Activated CD8-positive, alpha-beta memory T cell treated with anti-CD3 and anti-CD28 coated beads for 4 hours (primary cell): ENCODE measurements at places on chromosomes 7 and 10.

DNA sequence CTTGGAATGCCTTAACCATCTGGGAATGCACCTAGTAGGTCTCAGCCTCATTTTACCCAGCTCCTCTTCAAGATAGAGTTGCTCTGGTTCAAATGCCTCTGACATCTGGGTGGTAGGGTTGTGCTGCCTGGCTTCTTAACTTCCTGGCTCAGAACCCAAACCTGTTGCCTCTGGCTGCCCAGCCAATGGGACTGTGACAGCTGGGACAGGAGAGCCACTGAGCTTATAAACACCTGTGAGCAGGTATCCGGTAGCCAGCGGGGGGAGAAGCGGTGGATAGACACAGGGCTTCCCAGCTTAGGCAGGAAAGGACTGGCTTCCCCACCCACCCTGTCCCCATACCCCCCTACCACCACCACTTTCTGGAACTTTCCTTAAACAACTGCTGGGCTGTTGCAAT is 115.8 kb upstream of the CARD11 start:
- DNase-seq = no peak

- DNase-seq = no peak
These were observed 41.6 kb downstream of the NEBL start for GRCh38 chr10:20855398-20856038.

GRCh38 chr7:44073664-44074348 is 8.4 kb upstream of the PGAM2 start:
- peak; percentile 46 for DNase-seq

DNA sequence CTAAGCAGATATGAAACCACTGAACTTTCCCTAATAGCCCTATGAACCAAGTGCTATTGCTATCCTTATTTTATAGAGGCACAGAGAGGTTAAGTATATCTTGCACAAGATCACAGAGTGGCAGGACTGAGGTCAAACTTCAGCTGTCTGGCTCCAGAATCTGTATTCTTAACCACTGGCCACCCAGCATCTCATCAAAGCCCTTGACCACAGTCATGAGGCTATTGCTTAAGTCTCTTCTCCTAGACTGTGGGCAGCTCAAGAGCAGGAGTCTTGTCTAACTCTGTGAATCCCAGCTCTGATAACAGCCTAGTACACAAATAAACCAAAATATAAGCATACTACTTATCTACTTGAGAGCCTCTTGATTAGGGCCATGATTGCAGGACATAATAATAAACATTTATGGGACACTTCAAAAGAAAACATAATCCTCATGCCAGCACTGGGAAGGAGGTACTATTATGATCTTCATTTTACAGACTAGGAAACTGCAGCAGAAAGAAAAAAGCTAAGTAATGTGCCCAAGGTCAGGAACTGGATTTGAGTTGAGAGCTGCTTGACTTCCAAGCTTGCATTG is 22.4 kb upstream of the SMC3 start:
- DNase-seq = no peak

DNA sequence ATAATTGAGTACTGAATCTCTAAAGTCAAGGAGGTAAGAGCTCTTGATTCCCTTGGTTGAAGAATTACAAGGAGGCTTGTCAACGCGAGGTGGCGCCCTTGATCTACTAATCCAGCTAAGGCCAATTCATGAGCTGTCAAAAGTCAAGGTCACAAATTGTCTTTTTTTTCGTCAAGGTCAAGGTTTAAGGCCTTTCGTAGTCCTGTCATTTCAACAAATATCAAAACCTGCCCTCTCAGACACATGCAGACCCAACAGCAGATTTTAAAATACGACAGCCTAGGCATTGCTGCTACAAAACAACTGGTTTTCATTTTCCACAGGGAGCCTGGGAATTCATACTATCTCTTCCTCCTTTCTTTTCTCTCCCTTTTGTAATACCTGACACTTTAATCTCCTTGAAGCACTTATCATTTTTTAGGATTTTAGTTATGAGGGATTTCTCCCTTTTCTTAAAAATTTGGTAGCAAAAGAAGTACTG is 3.6 kb downstream of the HOXA13 start:
- DNase-seq = peak; percentile 71

- no peak for DNase-seq
These were observed 18.6 kb downstream of the LRMDA start for GRCh38 chr10:75450075-75450445.

- no peak for DNase-seq
These were observed 372.3 kb upstream of the NRP1 start for GRCh38 chr10:33706746-33707145.

GRCh38 chr7:37405603-37406122 is 43.0 kb downstream of the ELMO1 start:
- DNase-seq = no peak
